ENCODE measurements at places on chromosomes 3 and 15.

DNA sequence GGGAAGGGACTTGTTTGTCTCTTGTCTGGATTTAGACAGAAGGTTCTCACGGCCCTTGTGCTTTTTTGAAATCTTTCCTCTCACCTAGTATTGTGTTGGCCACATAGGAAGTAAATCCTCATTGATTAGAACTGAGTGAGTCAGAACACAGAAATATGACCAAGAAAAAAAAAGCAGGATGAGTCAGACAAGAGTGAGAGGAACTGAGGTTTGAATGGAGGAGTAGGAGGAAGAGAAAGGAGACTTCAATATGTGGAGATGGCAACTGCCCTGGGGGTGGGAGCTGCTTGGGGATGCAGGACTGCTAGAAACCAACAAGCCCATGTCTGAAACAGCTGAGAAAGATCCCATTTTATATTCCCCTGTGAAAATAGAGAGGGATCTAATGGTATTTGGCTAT is 194.1 kb upstream of the ZBTB20 start:
- DNase-seq = no peak

GRCh38 chr3:51099794-51100535 is 285.1 kb upstream of the MANF start:
- DNase-seq = no peak

- DNase-seq = no peak
These were observed 166.6 kb downstream of the PLD1 start for GRCh38 chr3:171643681-171644080.

DNA sequence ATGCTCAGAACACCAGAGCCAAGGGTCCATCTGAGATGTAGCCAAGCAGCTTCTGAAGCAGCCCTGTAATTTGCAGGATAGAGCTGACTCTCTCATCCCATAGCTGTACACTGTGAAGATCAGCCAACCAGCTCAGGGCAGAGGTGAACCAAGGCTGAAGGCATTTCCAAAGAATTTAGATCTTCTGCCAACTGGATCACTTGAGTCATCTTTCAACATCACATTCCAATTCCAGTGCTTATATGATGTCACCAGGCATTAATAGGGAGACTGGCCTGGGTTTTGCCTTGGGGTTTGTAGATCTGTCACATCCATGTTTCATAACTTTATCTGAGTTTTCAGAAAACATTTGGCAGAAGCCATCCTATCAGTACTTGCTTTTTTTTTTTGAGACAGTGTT is 98.2 kb downstream of the NR2F2 start:
- no peak for DNase-seq

GRCh38 chr15:74768771-74769342 is 13.0 kb upstream of the CSK start:
- DNase-seq = peak; percentile 54

DNA sequence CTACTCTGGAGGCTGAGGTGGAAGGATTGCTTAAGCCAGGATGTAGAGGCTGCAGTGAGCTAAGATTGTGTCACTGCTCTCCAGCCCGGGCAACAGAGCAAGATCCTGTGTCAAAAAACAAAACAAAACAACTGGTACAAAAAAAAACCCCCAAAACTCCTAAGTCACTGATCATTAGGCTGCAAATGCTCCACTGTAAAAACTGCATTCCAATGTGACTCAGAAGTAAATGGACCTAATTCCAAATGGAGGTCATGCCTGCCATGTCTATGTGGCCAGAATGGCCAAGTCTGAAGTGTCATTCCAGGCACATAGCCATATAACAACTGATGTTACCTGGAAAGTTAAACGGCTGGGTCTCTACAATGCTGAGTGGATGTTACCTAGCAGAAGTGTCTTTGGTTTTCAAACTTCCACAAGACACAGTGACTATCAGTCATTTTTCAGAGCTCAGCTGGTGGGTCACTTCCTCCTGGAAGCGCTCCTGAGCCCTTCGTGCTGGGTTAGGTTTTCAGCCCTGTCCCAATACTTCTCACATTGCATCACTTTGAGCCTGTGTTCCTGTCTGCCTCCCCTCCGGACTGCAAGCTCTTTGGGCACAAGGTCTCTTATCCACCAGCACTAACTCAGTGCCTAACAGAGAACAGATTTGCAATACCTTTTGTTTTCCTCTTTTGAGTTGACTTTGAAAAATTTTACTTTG is 10.6 kb downstream of the FSTL1 start:
- DNase-seq = no peak

DNA sequence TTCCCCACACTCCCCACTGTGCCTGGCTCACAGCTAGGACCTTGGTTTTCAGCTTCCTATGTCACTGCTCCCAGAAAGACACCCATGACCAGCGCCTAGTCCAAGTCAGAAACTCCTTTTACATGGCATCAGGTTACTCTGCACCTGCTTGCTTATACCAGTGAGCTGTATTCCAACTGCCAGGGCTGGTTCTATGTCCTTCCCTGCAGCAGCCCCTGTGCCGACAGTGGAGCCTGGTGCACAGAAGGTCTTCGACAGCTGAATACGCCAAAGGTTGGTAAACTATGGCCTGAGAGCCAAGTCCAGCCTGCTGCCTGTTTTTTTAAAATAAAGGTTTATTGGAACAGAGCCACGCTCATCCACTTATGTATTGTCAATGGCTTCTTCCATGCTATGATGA is 102.5 kb downstream of the IQSEC1 start:
- no peak for DNase-seq

DNA sequence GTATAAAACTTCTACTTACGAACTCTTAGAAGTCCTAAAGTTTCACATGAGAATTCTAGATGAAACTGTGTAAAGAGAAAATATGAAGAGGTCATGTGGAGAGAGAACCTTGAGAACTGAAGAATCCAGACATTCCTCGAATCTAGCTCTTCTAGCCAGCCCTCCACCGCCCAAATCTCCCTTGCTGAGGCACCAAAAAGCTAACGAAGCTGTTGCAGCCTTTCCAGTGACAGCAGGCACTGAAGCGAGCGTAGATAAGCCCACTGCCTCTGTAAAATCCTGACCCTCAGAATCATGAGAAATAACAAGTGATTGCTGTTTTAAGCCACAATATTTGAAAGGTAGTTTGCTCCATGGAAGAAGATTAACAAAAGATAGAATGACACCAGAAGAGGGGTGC is 134.0 kb downstream of the GOLGA6L6 start:
- no peak for DNase-seq

GRCh38 chr3:38165722-38166387 is 518 bp downstream of the OXSR1 start:
- DNase-seq = no peak

GRCh38 chr3:13066236-13066635 is 7.0 kb downstream of the IQSEC1 start:
- DNase-seq = no peak

All from stimulated activated CD8-positive, alpha-beta memory T cell treated with anti-CD3 and anti-CD28 coated beads, Interleukin-4, amount 100 ng/mL, for 24 hours (primary cell).